Posterior cingulate gyrus (tissue), 11 donors: ENCODE measurements at places on chromosomes 5 and 9.

DNA sequence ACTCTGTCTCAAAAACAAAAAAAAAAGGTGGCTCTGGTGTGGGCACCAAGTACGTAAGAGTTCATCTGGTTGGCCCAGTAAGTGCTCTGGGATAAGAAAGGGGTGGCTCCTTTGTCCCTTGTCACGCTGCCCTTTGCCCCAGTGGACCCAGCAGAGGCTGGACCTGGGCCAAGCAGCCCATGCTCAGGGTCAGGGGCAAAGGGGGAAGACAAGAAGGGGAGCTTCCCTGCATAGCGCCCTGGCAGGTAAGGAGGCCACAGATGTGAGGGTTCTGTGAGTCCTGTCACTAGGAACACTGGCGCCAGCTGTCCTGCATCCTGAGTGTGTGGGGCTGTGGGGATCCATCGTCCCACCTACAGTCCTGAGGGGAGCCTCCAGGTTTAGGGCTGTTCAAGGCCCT lies 65.3 kb downstream of the GADD45G start:
- no peak for DNase-seq

DNA sequence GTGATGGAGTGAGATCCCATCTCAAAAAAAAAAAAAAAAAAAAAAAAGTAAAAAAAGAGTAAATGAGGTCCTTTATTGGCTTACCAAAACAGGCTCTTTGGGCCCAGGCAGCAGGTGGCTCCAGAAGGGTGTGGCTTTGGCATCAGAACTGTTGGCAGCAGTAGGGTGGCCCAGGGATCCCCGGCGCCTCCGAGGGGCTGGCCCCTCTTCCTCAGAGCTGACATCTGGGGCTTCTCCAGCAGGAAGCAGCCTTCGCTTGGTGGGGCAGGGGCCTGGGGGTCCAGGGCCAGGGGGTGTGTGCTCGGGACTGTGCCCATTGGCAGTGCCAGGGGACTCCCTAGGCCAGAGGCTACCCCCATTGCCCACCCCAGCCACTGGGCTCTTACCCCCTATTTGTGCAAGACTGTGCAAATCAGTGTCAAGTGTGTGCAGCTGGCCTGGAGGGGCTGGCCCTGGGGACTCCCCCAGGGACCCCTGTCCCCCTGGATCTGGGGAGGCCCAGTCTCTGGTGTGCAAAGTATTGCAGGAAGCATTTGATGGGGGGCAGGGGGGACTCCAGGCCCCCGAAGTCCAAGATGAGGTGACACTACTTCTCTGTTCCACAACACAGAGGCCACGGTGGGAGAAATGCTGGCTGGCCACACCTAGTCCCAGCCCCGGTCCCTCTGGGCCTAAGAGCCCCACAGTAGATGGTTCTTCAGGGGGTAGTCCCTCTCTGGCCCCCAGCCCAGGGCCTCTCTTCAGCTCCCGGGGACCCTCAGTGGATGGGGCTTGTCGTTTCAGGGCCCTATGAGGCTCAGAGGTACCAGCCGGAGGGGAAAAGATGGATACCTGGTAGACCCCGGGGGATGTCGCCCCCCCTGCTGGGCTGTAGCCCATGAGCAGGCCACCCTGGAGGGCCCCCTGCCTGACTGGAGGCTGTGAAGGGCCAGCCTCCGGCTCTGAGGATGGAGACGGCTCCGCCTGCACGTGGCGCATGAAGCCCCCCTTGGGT lies 4.7 kb upstream of the STOML2 start:
- no peak for DNase-seq

- no peak for DNase-seq
Observed at GRCh38 chr9:21075484-21075883, 2.3 kb downstream of the IFNB1 start.

- DNase-seq = no peak
Observed at GRCh38 chr5:116395631-116396203, 178.9 kb downstream of the SEMA6A start.

DNA sequence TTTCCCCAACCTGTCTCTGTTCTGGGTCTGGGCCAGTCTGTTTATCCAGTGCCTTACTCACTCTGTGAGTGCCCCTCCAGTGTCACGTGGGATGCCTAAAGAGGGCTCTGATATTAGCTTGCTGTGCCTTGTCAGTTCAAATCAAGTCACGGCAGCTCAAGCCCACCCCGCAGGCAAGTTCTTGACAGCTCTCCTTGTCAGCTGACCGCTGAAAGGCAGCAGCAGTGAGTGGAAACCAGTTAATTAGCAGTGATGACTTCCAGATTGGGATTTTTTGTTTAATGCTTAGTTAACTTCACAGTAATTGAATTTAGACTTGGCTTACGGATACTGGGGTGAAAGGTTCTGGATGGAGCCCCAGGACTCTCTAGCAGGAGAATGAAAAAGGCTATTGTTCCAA lies 210.1 kb downstream of the PSAT1 start:
- DNase-seq = no peak

DNA sequence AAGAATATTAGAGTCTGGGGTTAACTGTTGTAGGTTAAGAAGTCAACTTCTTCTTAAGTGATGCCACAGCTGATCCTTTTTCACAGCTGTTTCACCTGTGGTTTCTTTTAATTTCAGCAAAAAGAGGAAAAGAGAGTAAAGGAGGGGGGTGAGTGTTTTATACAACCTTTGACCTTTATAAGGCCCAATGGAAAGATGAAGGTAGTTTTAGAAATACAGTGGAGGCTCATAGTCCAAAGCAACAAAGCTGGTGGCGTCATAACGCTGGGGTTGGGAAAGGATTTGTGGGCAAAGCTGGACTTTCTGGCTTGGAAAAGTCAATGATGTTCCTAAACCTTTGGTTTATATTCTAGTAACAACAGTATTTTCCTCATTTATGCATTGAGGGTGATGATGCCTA lies 49.5 kb downstream of the RCL1 start:
- no peak for DNase-seq

DNA sequence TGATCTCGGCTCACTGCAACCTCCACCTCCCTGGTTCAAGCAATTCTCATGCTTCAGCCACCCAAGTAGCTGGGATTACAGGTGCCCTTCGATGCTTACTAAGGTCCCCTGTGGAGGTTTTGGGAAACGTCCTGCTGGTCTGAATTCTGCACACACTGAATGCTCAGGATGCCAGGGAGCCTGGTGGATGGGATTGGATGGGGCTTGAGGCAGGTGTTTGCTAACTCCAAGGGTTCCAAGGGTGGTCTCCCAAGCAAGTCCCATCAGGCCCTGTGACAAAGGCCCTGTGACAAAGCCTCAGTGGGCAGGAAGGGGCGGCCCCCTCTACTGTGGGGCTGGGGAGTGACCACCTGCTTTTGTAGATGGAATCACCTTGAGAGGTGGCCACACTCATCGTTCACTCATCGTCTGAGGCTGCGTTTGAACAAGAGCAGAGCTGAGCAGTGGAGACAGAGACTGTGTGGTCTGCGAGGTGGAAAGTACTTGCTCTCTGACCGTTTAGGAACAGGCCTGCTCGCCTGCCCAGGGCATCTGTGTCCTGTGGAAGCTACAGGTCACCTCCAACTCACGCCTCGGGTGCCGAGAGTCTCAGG lies 40.2 kb downstream of the MRPL36 start:
- DNase-seq = no peak

GRCh38 chr9:87954230-87954629 lies 20.1 kb downstream of the CDK20 start:
- DNase-seq = no peak

DNA sequence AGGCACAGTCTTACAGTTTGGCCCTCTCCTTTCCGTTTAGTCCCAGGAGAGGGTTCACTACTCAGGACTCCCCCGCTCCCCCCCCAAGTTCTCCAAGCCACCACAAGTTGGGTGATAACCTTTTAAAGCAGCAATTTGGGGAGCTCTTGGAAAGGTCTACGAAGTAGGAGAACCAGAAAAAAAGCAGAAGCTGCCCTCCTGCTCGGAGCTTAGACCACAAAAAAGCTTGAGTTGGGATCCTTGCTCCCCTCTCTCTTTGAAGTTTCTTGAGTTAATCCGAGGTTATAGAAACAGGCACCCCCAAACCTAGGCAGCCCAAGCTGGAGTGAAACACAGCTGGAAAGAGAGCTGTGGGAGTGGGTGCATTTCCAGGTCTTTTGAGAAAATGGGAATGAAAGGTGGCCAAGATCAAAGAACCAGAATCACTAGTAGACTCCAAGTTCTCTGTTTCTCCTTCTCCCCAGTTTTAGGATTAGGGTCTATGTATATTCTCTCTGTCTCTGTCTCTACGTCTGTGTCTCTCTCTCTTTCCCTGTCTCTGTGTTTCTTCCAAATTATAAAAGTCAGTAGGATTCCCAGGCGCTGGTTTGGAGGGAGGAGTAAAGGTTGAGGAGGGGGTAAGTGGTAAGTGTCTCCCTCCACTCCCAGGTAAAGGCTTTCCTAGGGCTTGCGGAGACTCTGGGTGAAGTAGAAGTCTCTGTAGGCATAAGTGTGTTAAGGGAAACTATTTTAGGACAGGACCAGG lies 2.8 kb downstream of the LHX2 start:
- DNase-seq = no peak

GRCh38 chr9:95852059-95853032 lies 23.1 kb upstream of the ERCC6L2 start:
- DNase-seq = no peak

DNA sequence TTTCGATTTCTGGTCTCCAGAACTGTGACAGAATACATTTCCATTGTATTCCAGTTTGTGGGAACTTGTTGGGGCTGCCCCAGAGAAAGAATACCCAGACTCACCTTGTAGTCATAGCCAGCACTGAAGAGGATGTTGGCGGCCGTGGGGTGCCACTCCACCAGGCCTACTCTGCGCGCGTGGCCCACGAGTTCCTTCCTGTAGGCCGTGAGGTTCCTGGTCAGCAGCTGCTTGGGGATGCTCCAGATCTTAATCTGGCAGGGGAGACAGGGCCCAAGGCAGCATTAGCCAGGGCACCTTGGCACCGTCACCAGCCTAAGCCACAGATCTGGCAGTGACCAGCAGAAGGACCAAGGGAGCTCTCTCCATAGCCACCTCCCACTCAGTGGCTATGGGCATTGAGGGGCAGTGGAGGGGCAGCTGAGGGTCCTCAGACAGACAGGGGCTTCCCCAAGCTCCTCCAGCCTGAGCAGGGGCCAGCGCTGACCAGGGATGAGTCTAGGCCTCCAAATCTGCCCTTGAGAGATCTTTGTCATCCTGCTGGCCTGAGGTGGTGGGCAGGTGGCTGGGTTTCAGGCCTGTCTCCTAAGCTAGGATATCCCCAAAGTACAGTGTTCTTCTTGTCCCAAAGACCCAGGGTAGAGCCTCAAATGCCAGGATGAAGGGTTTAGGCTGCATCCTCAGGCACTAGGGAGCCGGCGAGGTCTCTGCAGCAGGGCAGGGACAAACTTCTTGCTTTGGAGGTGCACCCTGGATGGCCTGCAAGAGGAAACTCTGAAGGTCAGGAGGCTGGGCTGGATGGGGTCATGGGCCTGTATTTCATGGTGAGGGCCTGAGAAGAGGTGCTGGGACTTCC lies 15.9 kb upstream of the TRIM14 start:
- no peak for DNase-seq

- DNase-seq = no peak
Observed at GRCh38 chr9:79116041-79116440, 455.7 kb upstream of the TLE4 start.

DNA sequence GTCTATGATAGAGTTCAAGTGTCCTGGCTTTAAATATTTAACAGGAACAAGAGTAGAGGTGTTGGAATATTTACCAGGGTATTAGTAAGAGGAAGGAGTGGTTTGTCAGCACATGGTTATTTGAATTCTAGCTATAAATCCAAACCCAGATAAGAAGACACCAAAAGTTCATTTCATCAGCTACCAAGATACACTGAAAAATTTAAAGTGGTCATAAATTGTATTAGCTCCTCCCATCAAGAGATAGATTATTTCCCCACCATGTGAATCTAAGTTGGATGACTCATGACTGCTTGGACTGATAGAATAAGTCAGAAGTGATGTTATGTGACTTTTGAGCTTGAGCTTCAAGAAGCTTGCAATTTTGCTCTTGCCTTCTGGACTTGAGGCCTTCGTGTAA lies 72.1 kb upstream of the GRAMD2B start:
- DNase-seq = no peak

- no peak for DNase-seq
Observed at GRCh38 chr9:100066539-100066938, 32.3 kb downstream of the ERP44 start.

GRCh38 chr5:59489551-59489950 lies 404.0 kb downstream of the PDE4D start:
- no peak for DNase-seq

GRCh38 chr9:124749781-124750180 lies 21.3 kb downstream of the NR6A1 start:
- no peak for DNase-seq

GRCh38 chr5:14901462-14902051 lies 30.0 kb upstream of the ANKH start:
- no peak for DNase-seq

GRCh38 chr9:99823681-99824377 lies 2.1 kb downstream of the NR4A3 start:
- peak; percentile 36 for DNase-seq

DNA sequence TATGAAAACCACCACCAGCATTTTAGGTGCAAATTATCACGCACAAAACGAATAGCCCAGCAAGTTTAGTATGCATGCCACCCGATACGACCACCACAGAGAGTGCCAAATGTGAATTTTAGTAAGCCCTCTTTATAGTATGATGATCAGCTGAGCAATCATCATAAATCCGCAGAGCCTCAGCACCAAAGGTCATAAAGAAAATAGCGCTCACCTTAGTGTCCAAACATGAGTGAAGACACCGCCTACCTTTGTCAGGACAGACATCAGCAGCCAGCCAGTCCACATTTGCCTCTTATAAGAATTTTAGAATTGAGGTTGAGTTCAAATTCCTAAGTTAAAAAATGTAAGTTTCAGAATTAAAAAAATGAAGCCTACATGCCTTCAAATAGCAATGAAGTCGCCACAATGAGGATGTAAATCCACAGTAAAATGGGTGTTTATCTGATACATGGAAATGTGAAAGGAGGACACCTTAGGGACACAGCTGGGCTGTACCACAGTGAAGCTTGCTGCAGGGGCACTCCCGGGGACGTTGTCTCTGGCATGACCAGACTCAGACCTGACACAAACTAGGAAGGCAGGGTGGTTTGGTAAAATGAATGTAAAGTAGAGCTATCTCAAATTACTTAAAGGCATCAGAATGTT lies 149.0 kb downstream of the AUH start:
- no peak for DNase-seq

DNA sequence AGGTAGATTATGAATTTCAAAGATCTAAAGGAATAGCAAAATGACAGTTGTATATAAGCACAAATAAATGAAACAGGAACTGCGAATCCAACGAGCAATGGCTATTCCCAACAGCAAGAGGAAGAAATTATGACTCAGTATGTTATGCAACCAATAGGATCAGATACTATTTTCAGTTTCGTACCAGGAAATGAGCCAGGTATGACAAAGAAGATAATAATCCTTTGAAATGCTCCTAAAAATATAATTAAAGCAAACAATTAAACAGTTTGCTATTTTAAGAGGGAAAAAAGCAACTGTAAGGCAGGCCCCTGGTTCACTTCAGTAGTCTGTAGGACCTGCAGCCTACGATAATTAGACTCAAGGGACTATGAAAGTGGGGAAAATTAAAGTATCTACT lies 58.9 kb downstream of the AUH start:
- DNase-seq = no peak
